SK-N-SH treated with all-trans-retinoic acid at 6 μM for 48 hours (cell line): ENCODE measurements at places on chromosomes 11 and 22.
A peak's percentile ranks its signal among the peaks of the same experiment; 100 is the strongest.

DNA sequence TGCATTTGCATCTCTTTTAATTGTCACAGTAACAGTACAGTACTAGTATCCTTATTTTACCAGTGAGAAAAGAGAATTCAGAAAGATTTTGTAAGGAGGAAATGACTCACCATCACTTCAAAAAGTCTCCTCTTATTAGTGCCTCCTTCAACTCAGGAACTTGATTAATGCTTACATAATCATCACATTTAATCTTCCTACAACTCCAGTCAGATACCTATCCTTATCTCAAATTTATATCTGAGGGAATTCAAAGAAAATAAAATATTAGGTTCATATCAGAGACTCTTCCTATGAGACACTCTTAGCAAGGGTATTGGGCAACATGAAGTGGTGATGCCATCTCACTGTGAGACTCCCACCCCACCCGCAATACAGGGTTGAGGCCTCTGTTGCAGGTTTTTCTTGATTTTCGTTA lies 26.1 kb upstream of the CTSC start:
- ATAC-seq = peak; percentile 62

- no peak for ATAC-seq
These were observed 50.1 kb downstream of the DNHD1 start for GRCh38 chr11:6547177-6547576.

DNA sequence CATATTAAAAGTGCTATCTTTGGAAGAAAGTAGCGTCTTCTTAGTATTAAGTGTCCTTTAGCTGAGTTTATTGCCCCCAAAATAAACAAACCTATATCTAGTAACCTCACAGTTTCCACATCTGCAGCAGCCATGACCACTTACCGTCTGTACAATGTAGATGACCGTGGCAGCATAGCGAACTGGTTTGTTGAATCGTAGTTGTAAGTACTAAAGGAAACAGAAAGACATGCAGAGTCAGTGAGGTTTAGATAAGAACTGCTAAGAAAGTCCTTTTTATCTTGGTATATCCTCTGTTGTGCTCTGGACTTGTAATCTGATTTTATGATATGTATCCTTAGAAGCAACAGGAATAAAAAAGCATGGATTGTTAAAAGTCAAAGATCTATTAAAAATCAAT lies 9.4 kb downstream of the SLC5A12 start:
- no peak for ATAC-seq

DNA sequence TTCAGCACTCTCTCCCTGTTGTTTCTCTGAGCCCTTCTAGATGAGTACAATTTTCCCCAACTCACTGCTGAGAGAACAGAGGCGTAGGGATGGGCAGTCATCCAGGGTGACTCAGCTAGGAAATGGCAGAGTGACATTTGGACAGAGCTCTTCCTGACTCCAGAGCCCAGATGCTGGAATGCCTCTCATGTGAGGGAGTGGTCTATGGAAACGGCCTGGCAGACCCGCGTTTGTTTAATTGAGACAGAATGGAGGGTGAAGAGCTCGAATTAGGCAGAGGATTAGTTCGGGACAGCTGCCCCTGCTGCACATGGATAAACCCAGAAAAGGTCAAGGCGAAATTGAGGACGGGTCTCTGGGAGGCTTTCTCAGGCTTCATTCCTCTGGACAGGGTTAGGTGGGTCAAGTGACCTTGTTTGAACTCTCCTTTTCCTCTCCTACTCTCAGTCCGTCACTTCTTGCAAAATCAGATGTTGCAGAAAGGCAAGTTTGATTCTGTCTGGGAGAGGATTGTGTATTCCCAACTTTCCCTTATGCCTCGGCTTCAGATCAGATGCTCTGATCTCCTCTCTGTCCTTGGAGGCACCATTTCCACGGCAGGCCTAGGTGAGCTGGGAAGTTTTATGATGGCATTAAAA lies 7.6 kb upstream of the LMO2 start:
- ATAC-seq = peak; percentile 74

GRCh38 chr11:1198561-1199240 lies 24.2 kb upstream of the MUC5B start:
- no peak for ATAC-seq

DNA sequence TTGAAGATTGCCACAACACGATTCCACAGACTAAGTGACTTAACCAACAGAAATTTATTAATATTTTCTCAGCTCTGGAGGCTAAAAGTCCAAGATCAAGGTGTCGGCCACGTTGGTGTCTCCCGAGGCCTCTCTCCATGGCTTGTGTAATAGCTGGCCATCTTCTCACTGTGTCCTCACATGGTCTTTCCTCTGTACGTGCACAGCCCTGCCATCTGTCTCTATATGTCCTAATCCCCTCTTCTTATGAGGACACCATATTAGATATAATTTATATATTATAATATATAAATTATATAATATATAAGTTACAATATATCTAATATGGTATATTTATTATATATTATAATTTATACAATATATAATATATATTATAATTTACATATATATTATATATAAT lies 25.1 kb upstream of the SCGB1A1 start:
- ATAC-seq = no peak

GRCh38 chr22:22692707-22693530 lies 48.5 kb downstream of the GGTLC2 start:
- ATAC-seq = no peak; the same call in 2 of the 3 replicates

DNA sequence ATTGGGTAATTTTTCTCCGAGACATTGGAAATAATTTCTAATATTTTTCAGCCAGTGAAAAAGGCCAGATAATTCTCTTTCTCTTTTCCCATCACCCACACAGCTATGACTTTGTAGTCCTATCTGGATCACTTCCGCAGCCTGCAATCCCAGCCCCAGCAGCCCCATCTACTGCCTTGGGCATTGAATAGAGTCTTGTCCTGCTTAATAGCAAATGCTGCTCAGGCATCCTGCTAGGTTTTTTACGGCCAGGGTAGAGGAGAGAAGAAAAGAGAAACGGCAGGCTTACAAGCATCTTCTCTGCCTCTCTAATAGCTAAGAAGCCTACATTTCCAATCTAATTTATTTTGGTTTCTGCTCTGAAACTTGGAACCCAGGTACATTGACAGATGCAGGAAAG lies 154.3 kb upstream of the B3GAT1 start:
- no peak for ATAC-seq

- no peak for ATAC-seq
These were observed 141.6 kb downstream of the CRYBB2 start for GRCh38 chr22:25360891-25361645.

GRCh38 chr11:111402411-111402810 lies 23.3 kb upstream of the POU2AF1 start:
- ATAC-seq = no peak

DNA sequence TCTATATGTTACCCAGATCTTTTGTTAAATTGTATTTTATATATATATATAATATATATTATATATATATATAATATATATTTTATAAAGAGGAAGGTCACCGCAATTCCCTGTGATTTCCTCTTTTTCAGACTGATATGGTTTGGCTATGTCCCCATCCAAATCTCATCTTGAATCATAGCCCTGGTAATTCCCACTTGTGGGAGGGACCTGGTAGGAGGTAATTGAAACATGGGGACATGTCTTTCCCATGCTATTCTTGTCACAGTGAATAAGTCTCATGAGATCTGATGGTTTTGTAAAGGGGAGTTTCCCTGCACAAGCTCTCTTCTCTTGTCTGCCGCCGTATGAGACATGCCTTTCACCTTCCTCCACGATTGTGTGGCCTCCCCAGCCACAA lies 157.6 kb downstream of the RAB38 start:
- ATAC-seq = no peak

DNA sequence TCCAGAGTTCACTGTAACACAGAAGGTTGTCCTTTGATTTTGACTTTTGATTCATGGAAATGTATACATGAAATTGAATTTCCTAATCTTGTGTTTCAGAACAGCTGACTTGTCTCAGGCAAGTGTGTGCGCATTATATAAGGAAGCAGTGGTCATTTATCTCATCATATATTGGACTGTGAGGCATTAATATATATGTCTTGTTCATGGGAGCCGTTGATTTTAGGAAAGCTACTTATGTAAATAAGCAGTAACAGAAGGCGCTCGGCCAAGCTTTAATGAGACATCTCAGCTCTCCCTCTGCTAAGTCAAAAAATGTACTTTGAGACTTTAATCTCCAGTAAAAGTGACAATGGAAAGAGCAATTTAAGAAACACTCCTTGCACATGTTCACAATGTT lies 100.5 kb downstream of the PDHX start:
- ATAC-seq = no peak

DNA sequence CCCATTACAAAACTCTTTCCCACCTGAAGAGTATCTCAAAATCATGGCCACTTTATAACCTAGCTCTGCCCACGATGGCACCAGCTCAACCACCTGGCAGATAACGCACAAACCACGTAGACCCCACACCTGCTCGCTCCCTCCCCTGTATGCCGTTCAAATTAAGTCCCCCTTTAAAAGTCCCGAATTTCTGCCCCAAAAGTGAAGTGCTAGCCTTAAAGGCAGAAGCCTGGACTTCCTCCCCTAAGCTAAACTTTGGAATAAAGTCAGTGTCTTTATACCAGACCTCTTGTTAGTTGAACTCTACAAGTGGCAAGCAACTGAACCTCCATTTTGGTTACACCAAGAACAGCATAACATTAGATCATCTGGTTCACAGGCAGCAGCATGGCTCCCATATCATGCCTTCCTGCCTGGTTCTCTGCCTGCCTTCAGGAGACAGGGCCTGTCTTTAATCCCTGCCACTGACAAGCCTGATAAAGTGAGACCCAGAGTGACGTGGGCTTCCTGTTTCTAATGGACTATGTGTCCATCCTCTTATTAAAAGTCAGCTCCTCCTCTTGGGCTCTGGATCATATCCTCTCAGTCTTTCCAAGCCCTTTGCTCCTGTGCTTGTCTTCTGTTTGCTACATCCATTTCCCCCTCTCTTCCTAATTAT lies 32.6 kb upstream of the NNMT start:
- ATAC-seq = no peak

DNA sequence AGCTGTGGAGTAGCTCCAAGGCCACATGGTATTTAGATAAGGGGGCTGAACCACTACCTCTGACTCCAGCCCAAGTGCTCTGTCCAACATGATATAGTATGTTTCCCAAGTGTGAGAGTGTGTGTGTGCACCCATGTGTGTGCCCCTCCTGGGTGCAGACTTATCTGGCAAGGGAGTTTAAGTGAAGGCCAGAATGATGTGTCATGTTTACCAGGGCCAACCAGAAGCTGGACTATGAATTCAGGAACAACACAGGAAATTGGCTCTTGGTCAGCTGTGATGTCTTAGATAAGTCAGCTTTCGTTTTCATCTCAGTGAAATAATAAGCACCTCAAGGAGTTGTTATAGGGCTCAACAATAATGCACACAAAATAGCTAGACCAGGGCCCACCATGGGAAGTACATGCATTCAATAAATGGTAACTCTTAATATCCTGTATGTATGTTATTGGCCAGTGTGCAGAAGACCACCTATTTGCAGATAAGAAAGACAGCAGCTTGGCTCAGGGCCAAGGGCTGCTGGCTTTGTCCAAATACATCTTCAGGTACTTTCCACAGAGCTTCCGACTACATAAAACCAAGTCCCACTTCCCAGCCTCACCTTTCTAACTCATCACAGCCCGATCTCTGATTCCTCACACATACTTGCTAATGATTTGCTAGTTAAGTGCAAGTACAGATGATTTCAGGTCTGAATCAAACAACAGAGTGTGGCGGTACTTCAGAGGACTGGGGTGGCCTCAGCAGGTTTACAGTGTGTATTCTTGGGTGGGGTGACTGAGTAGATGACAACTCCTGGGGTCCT lies 120.9 kb downstream of the ME3 start:
- peak; percentile 81 for ATAC-seq

DNA sequence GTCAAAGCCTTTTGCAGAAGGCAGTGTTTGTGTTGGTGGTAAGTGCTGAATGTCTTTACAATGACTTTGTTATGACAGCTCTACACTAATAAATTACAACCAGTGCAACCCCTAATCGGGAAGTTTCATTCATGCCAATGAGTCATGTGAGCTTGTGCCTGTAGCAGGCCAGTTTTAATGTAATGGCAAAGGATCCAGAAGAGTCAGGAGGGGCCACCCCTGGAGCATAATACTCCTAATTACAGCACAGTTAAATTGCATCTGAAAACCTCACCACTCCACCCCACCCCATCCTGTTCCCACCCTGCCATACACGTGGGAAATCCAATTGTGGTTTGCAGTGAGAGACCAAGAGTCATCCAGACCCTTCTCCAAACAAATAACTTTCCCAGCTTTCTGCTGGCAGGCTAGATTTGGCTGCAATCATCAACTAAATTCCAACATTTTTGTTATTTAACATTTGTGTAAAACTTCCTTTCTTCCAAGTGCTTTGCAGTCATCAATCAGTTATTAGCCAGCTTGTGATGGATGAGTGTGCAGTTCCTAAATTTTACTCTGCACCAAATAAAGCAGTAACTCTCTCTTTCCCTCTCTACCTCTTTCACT lies 277.3 kb upstream of the FAT3 start:
- peak; percentile 89 for ATAC-seq

DNA sequence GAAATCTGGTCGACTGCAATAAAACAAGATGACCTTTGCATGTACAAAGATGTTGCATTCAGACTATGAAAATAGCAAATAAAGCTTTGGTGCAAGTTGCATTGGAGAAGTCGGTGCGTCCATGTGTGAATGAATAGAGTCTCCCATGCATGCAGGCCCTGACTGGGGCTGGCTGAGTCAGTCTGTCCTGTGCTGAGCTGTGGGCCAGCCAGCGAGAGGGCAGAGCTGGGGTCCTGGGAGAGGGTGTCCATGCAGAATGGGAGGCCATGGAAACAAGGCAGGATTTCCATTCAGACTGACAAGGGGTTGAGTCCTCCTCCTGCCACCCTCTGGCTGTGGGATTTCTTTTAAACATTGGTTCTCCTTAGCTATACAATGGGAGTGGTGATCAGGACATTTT lies 2.3 kb upstream of the CRYBB3 start:
- ATAC-seq = no peak

GRCh38 chr11:27004103-27004502 lies 10.2 kb downstream of the FIBIN start:
- no peak for ATAC-seq

DNA sequence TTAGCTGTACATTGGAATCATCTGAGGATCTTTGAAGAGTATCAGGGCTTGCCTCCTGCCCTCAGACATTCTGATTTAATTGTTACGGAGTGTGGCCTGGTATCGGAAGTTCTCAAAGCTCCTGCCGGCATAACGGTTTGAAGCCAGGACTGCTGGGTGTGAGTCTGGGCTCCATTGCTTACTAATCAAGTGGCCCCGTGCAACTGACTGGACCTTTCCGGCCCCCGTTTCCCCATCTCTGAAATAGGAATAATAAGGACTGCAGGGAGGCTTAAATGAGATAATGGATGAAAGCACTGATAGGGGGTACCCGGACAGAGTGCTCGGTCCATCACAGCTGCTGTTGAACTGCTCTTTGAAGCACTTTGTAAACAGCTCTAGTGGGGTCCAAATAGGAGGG lies 1.7 kb downstream of the PLEKHB1 start:
- no peak for ATAC-seq

- no peak for ATAC-seq
These were observed 24.6 kb upstream of the SMPD1 start for GRCh38 chr11:6365659-6366058.

GRCh38 chr11:130762638-130763037 lies 153.6 kb downstream of the SNX19 start:
- no peak for ATAC-seq

- peak; percentile 63 for ATAC-seq
These were observed 99.1 kb downstream of the GAB2 start for GRCh38 chr11:78318321-78319114.
